Stimulated activated CD4-positive, alpha-beta T cell treated with anti-CD3 and anti-CD28 coated beads, Interleukin-1b, Interleukin-23, amount 100 ng/mL, for 4 hours (primary cell): ENCODE measurements at places on chromosomes 7 and 10.

DNA sequence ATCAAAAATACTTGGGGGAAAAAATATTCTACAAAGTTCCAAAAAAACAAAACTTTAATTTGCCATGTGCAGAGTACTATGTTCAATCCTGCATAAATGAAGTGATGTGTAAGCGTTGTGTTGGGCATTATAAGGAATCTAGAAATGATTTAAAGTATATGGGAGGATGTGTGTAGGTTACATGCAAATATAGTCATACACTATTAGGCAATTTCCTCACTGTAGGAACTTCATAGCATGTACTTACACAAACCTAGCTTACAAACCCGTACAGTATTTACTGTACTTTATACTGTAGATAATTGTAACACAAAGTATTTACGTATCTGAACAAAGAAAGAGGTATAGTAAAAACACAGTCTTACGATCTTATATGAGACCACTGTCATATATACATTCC is 72.3 kb downstream of the NRBF2 start:
- DNase-seq, result no peak

DNA sequence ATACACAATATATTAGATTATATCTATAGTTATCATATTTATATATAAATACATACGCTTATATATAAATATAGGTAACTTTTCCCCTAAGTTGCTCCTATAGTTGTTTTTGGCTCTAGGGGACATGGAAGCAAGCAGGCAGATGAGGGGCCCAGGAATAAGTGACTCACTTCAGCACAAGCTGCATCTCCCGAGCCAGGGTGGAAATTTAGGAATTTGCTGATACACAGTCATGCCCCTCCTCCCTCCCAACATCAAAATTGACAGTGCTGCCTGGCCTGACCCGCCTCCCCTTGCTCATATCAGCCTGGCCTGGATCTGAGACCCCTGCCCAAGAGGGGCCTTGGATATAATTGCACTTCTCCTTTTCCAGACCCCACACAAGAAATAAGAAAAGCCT is 33.8 kb downstream of the MKI67 start:
- DNase-seq, result no peak

DNA sequence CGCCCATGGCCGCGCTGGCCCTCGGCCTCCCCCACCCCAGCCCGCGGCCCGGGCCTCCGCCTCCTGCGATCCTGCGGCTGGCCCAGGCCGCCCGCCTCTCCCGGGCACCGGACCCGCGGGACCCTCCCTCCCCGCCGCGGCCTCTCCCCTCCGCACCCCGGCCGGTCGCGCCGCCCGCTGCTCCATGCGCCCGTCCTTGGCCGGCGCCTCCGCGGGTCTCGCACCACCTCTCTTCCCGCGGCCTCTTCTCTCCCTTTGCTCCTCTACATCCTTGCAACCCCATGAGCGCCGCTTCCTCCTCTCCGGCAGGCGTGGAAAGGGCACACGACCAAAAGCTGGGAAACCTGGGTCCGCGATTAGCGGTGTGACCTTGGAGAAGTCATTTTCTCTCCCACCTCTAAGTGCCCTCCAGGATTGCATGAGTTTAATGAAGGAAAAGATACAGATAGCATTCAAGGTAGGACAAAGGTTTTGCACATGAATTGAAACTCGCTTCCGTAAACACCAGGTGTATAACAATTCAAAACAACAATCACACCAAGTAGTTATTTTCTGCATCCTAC is 448 bp upstream of the SRPK2 start:
- no peak for DNase-seq

DNA sequence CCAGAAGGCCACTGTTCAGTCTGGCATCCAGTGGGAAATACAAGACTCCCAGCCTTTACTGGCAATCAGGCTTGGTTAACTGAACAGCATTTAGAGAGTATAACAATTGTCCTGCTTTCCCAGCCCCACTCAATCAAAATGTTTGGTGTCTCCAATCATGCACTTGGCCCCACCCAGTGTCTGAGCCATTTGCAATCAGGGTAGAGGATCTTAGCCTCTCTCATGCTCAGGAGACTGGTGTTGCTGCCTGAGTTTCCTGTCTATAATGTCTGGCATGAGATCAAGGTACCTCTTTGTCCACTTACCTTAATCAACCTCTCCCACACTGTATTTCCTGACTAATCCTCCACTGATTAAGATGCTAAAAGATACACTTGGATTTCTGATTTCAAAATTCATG is 290.2 kb upstream of the GHITM start:
- DNase-seq, result no peak

GRCh38 chr7:100681491-100682227 is 8.1 kb downstream of the GNB2 start:
- no peak for DNase-seq
